ENCODE measurements at places on chromosomes 2 and 18.

DNA sequence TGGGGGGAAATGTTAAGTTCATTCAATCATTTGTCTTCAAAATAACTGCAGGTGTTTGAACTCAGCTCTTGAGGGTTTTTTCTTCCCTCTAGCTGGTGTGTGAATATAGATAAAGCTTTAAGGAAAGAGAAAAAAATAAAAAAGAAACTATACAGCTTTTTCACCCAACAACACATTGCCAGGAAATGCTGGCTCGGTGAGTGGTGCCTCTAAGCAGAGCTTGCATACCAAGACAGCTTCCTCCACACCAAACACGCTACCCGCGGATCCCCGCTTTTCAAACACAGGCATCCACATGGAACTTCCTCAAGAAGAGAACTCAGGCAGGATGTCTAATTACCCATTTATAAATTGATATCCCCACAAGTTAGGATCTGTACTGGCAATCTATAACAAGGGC lies 69.8 kb upstream of the TANK start:
- no peak for DNase-seq

- no peak for DNase-seq
Observed at GRCh38 chr2:216287251-216287650, 85.0 kb downstream of the MARCHF4 start.

- no peak for DNase-seq
Observed at GRCh38 chr2:88669482-88670214, 21.8 kb upstream of the RPIA start.

GRCh38 chr2:181988154-181988924 lies 2.7 kb downstream of the PPP1R1C start:
- no peak for DNase-seq

DNA sequence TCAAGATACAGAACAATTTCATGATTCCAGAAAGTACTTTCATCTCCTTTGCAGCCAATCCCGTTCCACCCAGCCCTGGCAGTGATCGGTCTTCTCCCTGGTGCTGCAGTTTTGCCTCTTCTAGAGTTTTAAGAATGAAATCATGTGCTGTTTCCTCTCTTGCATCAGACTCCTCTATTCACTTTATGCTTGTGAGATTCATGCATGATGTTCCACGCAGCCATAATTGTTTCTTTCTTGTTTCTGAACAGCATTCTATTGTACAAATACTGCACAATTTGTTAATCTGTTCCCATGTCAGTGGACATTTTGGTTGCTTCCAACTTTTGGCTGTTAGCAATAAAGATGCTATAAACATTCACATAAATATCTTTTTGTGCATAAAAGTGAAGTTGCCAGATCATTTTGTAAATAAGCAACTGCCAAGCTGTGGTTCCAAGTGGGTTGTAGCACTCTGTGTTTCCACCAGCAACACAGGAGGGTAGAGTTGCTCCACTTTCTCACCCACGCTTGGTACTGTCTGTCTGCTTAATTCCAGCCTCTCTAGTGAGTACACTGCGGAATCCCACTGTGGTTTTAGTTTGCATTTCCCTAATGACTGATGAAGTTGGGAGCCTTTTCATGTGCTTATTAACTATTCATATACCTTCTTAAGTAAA lies 104.5 kb downstream of the TWIST2 start:
- DNase-seq: no peak

- DNase-seq: no peak
Observed at GRCh38 chr2:53484531-53484930, 283.1 kb upstream of the CHAC2 start.

All from BJ (cell line).